ENCODE measurements at places on chromosomes 1 and 21. TPM values are rescaled to one million over a fixed set of nuclear protein-coding genes. Genes with fewer than 3 reads are reported as not detected.

GRCh38 chr1:110347182-110347893 is 8.2 kb downstream of the RBM15 start:
- peaks cover 5% of the 10 kb centered on the region for H3K36me3 ChIP-seq
- DNase-seq: no peak
- no peak overlapping the region for H3K27ac ChIP-seq
- H3K4me1 ChIP-seq: peaks cover 51% of the 10 kb centered on the region

DNA sequence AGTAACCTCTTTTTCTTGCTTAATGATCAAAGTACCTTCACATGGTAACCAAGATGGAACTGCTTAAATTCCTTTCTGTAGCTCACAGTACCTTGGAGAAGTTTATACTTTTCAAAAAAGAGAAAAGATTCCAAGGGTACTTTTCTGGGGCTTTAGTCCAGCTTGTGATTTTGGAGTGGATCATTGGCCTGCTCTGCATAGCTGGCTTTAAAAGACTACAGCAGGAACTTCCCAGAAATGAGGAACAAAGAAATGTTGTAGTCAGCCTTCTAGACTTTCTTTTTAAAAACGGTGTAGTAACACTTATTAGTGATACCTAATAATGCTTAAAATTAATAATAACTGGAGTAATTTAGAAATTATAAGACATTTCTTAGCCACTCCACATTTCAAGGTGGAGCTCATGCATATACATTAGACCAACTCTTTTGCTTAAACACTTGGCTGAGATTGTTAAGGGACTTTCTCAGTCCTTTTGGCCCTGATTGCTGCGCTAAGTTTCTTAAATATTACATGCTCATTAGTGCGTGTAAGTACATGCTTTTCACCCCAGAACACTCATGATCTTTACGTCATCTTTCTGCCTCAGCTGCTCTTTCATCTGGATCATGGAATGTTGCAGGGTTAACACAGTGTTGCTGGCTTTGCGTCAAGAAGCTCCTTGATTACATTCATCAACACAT is 57.3 kb downstream of the SDCCAG8 start:
- no peak for DNase-seq
- peaks cover 7% of the 10 kb centered on the region for H3K36me3 ChIP-seq

- H3K4me1 ChIP-seq: no peaks in the 10 kb centered on the region
- H3K36me3 ChIP-seq: no peaks in the 10 kb centered on the region
- H3K27me3 ChIP-seq: no peaks in the 10 kb centered on the region
Observed at GRCh38 chr1:178937695-178938094, 66.8 kb upstream of the ANGPTL1 start.

GRCh38 chr1:36492491-36492890 is 9.8 kb upstream of the CSF3R start:
- peaks cover 4% of the 10 kb centered on the region for H3K4me1 ChIP-seq
- H3K4me3 ChIP-seq: no peak overlapping the region
- DNase-seq: no peak
- no peaks in the 10 kb centered on the region for H3K36me3 ChIP-seq
- no peak overlapping the region for H3K27ac ChIP-seq

GRCh38 chr21:30289215-30289614 is at the start of gene KRTAP25-1:
Gene KRTAP25-1, minus strand, starts transcription at chr21:30289514. Its CDS starts 24 bp downstream, at chr21:30289490.
- no peaks in the 10 kb centered on the region for H3K27me3 ChIP-seq

GRCh38 chr1:54248966-54249365 is 49.0 kb downstream of the MRPL37 start:
- peaks cover 2% of the 10 kb centered on the region for H3K36me3 ChIP-seq
- no peak for DNase-seq
- no peak overlapping the region for H3K27ac ChIP-seq
- no peaks in the 10 kb centered on the region for H3K4me1 ChIP-seq
- H3K4me3 ChIP-seq: no peak overlapping the region

Gene REN
- total RNA-seq: 0.27 TPM

- no peaks in the 10 kb centered on the region for H3K36me3 ChIP-seq
- H3K4me3 ChIP-seq: no peak overlapping the region
- no peaks in the 10 kb centered on the region for H3K27me3 ChIP-seq
- H3K4me1 ChIP-seq: no peaks in the 10 kb centered on the region
- no peak overlapping the region for H3K27ac ChIP-seq
- DNase-seq: no peak
Observed at GRCh38 chr1:188164459-188164858, 1335.7 kb downstream of the PLA2G4A start.

- no peaks in the 10 kb centered on the region for H3K27me3 ChIP-seq
- H3K36me3 ChIP-seq: no peaks in the 10 kb centered on the region
- no peak for DNase-seq
- no peaks in the 10 kb centered on the region for H3K4me1 ChIP-seq
- H3K27ac ChIP-seq: no peak overlapping the region
Observed at GRCh38 chr1:40646315-40646714, 19.2 kb downstream of the RIMS3 start.

- no peak overlapping the region for H3K4me3 ChIP-seq
- H3K27ac ChIP-seq: no peak overlapping the region
- H3K4me1 ChIP-seq: no peaks in the 10 kb centered on the region
- no peaks in the 10 kb centered on the region for H3K27me3 ChIP-seq
- H3K36me3 ChIP-seq: no peaks in the 10 kb centered on the region
Observed at GRCh38 chr21:21807598-21807903, 809.3 kb downstream of the NCAM2 start.

Gene PLA2G2D
- not detected for total RNA-seq

GRCh38 chr1:95340061-95340460 is 106.1 kb downstream of the RWDD3 start:
- no peaks in the 10 kb centered on the region for H3K27me3 ChIP-seq
- no peak overlapping the region for H3K27ac ChIP-seq
- no peak overlapping the region for H3K4me3 ChIP-seq
- H3K36me3 ChIP-seq: no peaks in the 10 kb centered on the region
- H3K4me1 ChIP-seq: no peaks in the 10 kb centered on the region

GRCh38 chr1:10852486-10852885 is 56.0 kb upstream of the CASZ1 start:
- no peaks in the 10 kb centered on the region for H3K27me3 ChIP-seq
- no peak overlapping the region for H3K27ac ChIP-seq
- H3K4me3 ChIP-seq: no peak overlapping the region
- no peaks in the 10 kb centered on the region for H3K36me3 ChIP-seq
- H3K4me1 ChIP-seq: no peaks in the 10 kb centered on the region

DNA sequence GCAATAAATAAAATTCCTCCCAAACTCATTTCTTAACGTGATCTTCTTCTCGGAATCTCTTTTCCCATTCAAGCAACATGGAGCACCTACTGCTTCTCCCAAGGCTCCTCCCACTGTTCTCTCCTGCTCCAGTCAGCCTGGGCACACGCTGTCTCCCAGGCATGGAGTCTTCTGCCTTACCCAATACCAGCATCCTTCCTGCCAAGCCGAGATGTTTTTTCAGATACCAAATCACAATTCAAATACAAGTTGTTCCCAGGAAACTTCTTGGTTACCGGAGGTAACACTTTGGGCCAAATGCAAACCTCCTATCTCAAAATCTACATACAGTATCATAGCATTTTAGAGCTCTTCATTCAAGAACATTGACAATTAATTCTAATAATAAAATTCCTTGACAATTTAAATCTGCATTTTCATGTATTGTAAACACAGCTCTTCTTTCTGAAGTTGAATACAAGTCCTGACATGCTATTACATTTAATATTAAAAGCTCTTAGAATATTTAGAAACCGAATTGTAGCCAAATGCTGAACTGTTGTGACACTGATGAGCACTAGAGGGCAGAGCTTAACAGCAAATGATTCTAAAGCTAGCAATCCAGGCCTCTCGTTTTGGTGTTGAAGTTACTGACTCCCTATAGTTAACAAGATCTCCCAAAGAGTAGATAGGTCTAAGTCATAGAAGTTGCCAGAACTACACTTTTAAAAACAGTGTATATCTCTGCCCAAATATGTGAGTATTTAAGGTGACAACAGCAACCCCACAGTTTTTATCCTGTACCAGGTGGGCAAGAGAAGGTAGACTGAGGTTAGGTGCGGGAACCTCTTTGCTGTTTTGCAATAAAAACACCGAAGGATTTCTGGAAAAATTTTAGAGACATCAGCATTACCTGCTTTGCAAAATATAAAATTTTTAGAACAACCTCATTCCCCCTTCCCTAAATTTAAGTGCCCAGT is 52.3 kb downstream of the BCAR3 start:
- H3K4me1 ChIP-seq: no peaks in the 10 kb centered on the region
- no peaks in the 10 kb centered on the region for H3K27me3 ChIP-seq
- DNase-seq: peak; percentile 51
- H3K4me3 ChIP-seq: no peak overlapping the region
- H3K27ac ChIP-seq: no peak overlapping the region

DNA sequence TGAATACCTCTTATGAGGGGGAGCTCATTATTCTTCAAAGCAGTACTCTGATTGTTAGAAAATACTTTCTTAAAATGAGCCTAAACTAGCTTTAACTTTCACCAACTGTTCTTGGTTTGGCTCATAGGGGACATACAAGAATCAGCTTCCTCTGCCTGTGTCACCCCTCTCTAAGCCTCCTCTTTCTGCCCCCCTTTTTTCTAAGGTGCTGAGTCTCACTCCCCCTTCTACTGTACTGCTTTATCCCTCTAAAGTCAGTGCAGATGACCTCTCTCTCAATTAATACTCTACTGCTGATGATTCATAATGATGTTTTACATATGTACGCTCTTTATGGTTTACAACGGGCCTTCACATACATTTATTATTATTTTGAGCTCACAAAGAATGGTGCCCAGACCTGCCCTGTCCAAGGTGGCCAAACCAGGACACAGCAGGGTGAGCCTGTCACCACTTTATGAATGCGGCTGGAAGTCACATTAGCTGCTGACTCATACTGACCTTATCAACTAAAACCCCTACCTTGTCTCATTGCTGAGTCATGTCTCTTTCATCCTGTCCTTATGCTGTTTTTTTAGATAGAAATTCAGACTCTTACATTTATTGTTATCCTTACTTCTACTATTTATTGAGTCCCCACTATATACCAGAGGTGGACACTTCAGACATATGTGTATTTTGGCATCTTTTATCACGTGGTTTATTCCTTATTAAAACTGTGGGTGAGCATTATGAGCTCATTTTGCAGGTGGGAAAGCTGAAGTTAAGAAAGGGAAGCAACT is 126.9 kb downstream of the RNF220 start:
- H3K27me3 ChIP-seq: no peaks in the 10 kb centered on the region
- no peak overlapping the region for H3K27ac ChIP-seq
- H3K4me1 ChIP-seq: no peaks in the 10 kb centered on the region
- H3K36me3 ChIP-seq: no peaks in the 10 kb centered on the region
- H3K4me3 ChIP-seq: no peak overlapping the region

Gene MAD2L2
- total RNA-seq: 66.4 TPM

GRCh38 chr1:118335331-118335732 is 150.3 kb upstream of the SPAG17 start:
- DNase-seq: no peak
- H3K27me3 ChIP-seq: no peaks in the 10 kb centered on the region
- no peaks in the 10 kb centered on the region for H3K36me3 ChIP-seq
- H3K27ac ChIP-seq: no peak overlapping the region
- no peak overlapping the region for H3K4me3 ChIP-seq
- H3K4me1 ChIP-seq: no peaks in the 10 kb centered on the region

Gene RXFP4
- total RNA-seq: not detected

DNA sequence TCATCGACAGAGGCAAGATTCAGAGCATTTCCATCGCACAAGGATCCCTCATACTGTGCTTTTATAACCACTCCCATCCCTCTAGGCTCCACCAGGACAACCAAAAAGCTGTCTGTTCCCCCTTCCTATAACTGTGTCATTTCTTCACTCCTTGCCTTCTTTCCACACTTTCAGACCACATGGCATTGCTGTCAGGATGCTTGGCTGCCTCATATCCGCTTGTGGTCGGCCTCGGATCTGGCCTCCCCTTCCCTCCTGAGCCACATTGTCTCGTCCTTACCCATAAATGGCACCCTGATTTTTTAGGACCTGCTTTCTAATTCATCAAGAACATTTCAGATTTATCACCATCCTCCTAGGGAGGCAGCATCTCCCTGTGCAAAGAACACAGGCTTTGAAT is 80.5 kb downstream of the HIVEP3 start:
- H3K27me3 ChIP-seq: no peaks in the 10 kb centered on the region
- no peak overlapping the region for H3K27ac ChIP-seq
- no peaks in the 10 kb centered on the region for H3K4me1 ChIP-seq
- H3K36me3 ChIP-seq: no peaks in the 10 kb centered on the region
- DNase-seq: no peak

GRCh38 chr1:62781841-62782543 is 1.9 kb upstream of the ATG4C start:
- H3K4me1 ChIP-seq: no peaks in the 10 kb centered on the region
- no peak for DNase-seq
- H3K27ac ChIP-seq: no peak overlapping the region
- no peak overlapping the region for H3K4me3 ChIP-seq

DNA sequence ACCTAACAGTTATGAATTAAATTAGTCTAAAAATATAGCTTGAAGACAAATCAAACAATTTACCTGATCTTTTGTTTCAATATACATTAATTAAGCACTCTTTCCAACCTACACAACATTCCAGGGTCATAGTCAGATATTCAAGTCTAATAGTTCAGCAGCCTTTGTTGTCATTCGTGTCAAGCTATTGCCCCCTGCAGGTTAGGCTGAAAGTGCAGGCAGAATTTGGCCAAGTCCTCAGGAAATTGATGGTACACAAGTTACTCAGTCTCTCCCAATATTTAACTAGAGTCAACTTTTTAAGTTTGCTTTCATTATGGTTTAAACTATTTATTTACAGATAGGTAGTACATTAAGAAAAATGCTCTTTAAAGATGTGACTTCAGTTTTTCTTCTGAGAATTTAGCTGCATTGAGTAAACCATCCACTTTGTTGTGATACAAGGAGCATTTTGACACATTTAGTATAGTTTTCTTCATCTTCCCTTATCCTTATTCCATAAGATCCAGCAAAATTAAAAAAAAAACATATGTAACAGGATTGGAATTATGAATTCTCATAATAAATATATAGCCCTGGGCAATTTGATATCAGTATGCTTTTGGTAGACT is 130.3 kb upstream of the DPYD start:
- no peaks in the 10 kb centered on the region for H3K27me3 ChIP-seq
- H3K27ac ChIP-seq: no peak overlapping the region
- H3K36me3 ChIP-seq: no peaks in the 10 kb centered on the region
- peaks cover 10% of the 10 kb centered on the region for H3K4me1 ChIP-seq

DNA sequence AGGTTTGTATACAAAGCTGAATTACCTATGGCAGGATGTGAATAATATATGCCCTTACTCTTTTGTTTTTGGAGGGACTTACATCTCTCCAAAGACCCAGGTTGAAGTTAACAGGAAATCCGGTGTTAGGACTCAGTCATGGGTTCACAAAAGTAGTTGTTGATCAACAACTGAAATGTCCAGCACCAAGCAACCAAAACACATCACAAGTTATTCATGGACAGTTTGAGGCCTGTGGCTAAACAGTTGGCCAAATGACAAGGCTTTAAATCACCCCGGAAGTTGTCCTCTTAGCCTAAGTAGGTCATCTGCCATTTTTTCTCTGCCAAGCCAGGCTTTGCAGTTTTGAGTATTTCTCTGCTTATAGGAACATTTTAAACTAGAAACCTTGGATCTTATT is 89.9 kb downstream of the CD247 start:
- no peak overlapping the region for H3K27ac ChIP-seq
- no peaks in the 10 kb centered on the region for H3K27me3 ChIP-seq
- H3K4me3 ChIP-seq: no peak overlapping the region

Data from right lobe of liver (tissue), 6 donors.